ENCODE measurements at places on chromosomes 3 and 15.

- DNase-seq = no peak
Observed at GRCh38 chr3:195209083-195209846, 61.7 kb downstream of the XXYLT1 start.

GRCh38 chr3:21049334-21050062 is 701.5 kb downstream of the ZNF385D start:
- DNase-seq = no peak

DNA sequence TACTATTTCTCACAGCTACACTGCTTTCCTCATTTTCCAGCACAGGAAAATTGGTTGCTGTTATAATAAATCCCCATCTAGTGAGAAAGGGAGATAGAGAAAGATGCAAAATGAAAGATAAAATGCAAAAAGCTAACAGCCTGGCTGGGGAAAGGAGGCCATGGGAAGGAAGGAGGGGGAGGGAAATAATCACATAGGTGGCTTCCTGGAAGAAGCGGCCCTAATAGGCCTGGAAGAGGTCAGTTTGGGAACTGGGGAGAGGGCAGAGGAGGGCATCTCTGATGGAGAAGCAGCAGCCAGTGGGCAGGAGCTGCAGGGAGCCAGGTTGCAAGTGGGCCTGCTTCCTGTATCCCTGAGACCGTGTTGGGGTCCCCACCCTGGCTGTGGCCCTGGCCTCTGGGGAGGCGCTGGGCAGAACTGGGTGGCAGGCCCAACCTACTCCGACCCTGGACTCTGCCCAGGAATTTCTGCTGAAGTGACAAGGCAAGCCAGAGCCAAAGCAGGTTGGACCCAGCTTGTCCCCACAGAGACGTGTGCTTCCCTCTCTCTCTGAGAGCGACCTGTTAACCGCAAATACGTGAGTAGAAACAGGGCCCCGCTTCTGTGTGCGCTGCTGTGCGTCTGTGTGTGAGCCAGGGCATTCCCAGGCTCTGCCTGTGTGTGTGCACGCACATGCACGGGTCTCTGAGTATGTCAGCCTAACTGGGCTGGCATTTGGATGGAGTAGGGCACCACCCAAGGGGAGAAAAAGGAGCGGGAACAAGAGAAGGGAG is 1.9 kb downstream of the SLC28A1 start:
- no peak for DNase-seq

GRCh38 chr15:86312486-86312885 is 232.8 kb downstream of the AGBL1 start:
- DNase-seq = no peak

GRCh38 chr3:50194903-50195500 is 3.6 kb downstream of the GNAT1 start:
- no peak for DNase-seq

GRCh38 chr15:89747708-89748682 is 3.1 kb downstream of the MESP1 start:
- no peak for DNase-seq

DNA sequence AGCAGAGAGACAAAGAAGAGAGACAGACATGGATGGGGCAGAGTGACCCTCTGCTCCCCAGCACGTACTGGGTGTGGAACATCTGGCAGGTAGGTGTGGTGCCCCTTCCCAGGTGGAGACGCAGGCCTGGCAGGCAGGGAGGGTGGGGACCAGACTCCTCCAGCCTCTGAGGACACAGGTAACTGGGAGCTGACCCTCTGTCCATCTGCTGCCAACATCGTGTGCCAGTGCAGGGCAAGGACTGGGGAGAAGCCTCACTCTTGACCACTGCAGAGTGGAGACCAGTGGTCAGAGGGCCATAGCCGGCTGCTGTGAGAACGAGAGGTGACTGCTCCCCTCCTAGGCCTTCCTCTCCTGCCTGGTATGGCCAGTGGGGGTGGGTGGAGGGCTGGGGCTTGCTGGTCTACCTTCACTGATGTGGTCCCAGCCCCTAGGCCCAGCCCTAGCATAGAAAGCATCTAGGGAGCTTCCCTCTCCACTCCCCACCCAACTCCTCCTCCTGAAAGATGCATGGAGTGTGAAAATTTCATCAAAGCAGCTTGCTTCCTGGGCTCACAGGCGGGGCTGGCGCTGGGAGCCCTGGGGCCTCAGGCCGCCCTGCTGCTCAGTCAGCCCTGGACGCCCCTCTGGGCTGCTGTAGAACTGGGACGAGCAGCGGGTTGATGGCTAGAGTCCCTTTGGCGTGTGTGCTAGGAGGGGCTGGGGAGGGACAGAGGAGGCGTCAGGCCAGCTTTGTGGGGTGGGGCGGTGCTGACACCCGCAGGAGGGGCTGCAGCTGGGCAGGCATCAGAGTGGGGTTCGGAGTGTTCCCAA is 90.3 kb downstream of the PLXNA1 start:
- DNase-seq = no peak

- no peak for DNase-seq
Observed at GRCh38 chr3:13676356-13677017, 127.6 kb downstream of the FBLN2 start.

DNA sequence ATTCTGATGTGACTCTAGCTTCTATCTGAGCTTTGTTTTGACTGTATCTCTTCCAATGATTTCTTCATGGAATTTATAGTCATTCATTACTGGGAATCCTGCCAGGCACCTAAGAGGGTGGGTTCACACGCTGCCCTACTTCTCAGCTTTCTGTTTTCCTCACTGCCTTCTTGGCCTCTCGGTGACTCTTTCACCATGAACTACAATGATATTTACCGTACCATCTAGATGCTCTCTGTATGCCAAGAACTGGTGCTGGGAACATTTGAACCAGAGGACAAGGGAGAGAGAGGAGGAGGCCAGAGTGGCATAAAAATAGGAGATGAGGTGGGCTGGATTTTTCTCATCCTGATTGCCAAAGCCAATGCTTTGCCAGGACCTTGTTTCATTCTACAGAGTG is 280.0 kb upstream of the P2RY1 start:
- DNase-seq = no peak

Data from nephron progenitor cell (in vitro differentiated cells).